Transverse colon (tissue), 4 donors: ENCODE measurements at places on chromosomes 6 and 20. TPM values are rescaled to one million over a fixed set of nuclear protein-coding genes. Genes with fewer than 3 reads are reported as not detected.

Gene SULF2
- total RNA-seq: 103 TPM

- H3K4me1 ChIP-seq: peaks cover 6% of the 10 kb centered on the region
- DNase-seq: no peak
- no peak overlapping the region for H3K27ac ChIP-seq
- H3K27me3 ChIP-seq: no peaks in the 10 kb centered on the region
These were observed 34.1 kb downstream of the HFE start for GRCh38 chr6:26121141-26122004.

Gene TINAG
- 86.4 TPM for total RNA-seq

Gene AVP
- total RNA-seq: not detected

- H3K27me3 ChIP-seq: no peaks in the 10 kb centered on the region
- H3K27ac ChIP-seq: peak overlapping the region; percentile 62
- no peak for DNase-seq
- H3K4me1 ChIP-seq: peaks cover 17% of the 10 kb centered on the region
- no peak overlapping the region for H3K4me3 ChIP-seq
These were observed 90.6 kb upstream of the ADGRF1 start for GRCh38 chr6:47132724-47133123.

DNA sequence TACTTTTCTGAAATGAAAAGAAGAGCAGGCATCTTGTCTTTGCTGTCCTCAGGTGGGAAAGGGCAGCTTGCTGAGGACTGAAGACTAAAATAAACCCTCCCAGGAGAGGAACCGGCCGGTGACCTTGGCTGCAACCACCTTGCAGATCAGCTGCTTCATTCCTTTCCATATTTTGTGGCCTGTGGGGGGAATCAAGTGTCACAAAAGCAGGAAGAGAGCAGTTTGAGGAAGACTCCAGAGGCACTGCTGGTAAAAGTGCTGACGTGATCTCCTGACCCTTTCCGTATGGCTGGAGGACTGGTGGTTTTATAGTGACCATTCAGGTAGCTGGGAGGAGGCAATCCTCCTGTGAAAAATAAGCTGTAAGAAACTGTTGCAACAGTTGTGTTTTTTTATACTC, 157.0 kb downstream of the PLCB4 start:
- H3K4me3 ChIP-seq: no peak overlapping the region
- H3K36me3 ChIP-seq: no peaks in the 10 kb centered on the region
- H3K27ac ChIP-seq: no peak overlapping the region
- peaks cover 12% of the 10 kb centered on the region for H3K4me1 ChIP-seq
- H3K27me3 ChIP-seq: no peaks in the 10 kb centered on the region
- no peak for DNase-seq

GRCh38 chr6:159727717-159728445, 575 bp downstream of the WTAP start:
- no peaks in the 10 kb centered on the region for H3K27me3 ChIP-seq
- peaks cover 27% of the 10 kb centered on the region for H3K4me1 ChIP-seq
- H3K27ac ChIP-seq: peak overlapping the region; percentile 99
- peak overlapping the region; percentile 85 for H3K4me3 ChIP-seq
- H3K36me3 ChIP-seq: no peaks in the 10 kb centered on the region

DNA sequence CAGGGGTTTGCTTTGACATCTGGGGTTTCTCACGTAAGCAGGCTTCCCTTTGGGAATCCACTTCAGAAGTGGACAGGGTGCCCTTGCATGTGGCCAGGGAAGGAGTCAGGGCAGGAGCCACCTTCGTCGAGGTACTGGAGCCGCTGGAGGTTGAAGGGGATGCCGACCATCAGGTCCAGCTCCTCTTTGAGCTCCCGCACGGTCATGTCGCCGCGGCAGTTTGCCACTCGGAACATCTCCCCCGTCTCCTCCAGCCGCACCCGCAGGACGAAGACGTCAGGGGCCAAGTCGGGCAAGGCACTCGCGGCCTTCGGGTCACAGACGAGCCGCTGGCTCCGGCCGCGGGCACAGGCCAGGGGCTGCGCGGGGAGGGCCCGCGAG, 360 bp downstream of the ANKRD60 start:
- H3K36me3 ChIP-seq: no peaks in the 10 kb centered on the region
- DNase-seq: no peak
- no peak overlapping the region for H3K27ac ChIP-seq
- H3K4me3 ChIP-seq: no peak overlapping the region
- H3K4me1 ChIP-seq: peaks cover 3% of the 10 kb centered on the region

DNA sequence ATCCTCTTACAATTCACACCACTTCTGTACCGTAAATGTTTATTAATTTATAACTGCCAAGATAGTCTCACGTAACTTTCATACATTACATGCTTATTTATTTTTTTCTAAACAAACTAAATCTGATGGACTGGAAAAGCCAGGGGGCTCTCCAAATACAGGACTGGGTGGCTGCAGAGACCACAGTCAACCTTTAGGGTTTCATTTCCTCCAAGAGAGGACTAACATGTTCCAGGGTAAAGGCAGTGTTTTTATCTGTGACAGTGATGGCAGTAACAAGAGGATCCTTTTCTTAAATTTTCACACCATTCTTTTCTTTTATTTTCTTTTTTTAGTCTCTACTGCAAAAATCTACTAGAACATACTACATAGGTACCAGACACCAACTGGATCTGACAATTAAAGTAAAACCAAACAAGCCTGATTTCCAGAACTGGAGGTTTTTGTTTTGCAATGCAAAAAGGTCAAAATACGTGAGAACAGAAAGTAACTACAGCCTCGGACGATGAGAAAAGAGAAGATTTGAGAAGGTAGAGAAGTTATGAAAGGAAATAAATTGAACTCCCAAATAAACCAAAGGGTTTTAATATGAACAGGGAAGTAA, 1.2 kb downstream of the LMBRD1 start:
- peak overlapping the region; percentile 96 for H3K27ac ChIP-seq
- H3K36me3 ChIP-seq: no peaks in the 10 kb centered on the region
- no peak for DNase-seq
- no peaks in the 10 kb centered on the region for H3K27me3 ChIP-seq
- peak overlapping the region; percentile 84 for H3K4me3 ChIP-seq

DNA sequence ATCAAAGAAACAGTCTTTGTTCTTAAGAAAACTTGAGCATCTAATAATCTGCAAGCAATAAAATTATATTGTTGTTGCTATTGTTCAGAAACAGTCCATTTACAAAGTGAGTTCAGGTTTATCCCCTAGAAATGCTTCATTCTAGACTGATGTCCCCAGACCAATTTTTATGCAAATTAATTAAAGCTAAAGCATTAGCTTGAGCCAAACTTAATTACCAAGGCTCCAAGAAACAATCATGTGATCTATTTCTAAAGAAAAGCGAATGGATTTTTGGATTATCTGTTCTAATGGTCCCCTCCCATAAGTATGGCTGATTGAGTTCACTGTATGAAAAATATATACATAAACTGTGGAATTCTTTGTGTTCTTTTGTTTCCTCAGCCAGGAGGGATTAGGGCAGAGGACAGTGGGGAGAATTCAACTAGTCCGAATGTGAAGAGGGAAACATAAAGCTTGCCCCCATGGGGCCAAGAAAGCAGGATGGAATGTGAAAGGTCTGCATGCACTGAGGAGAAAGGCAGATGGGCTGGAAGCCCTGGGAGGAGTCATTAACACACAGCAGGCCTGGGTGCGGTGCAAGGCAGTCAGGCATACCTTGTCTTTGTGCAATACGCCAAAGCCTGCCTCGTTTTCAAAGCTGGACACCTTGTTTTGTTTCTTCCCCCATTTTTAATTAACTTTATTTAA, 597.1 kb downstream of the KIF16B start:
- no peaks in the 10 kb centered on the region for H3K4me1 ChIP-seq
- no peak for DNase-seq
- H3K36me3 ChIP-seq: no peaks in the 10 kb centered on the region

DNA sequence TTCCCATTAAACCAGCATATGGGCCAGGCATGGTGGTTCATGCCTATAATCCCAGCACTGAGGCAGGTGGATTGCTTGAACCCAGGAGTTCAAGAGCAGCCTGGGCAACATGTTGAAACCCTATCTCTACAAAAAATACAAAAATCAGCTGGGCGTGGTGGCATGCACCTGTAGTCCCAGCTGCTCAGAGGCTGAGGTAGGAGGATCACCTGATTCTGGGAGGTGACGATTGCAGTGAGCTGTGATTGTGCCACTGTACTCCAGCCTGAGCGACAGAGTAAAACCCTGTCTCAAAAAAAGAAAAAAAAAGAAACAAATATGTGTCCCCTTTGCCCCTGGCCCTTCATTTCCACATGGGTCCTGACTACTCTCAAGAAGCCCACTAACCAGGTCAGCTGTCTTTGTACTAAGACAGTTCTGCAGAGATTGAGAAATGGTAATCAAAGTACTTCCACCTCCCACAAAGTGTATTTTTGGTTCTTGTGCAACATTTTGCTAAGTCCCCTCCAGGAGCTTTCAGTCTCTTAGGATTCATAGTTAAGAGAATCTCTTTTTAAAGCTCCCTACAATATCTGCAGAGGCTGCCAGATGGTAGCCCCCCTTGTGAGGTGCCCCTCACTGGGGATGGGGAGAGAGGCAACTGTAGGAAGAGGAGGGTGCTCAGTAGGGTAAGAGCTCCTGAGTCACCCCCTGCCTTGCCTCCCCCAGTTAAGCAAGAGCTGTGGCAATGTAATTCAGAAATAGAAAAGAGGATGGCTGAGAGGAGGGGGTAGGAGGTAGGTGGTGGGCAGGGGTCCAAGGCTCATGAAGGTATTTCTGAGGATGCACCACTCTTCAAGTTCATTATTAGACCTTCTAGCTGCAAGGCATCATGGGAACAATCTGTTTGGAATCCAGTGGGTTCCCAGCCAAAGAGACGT, 16.5 kb upstream of the WFDC2 start:
- H3K27ac ChIP-seq: no peak overlapping the region
- H3K4me3 ChIP-seq: no peak overlapping the region
- DNase-seq: no peak
- H3K36me3 ChIP-seq: no peaks in the 10 kb centered on the region
- H3K4me1 ChIP-seq: peaks cover 13% of the 10 kb centered on the region

GRCh38 chr20:16528078-16528477, 45.2 kb downstream of the KIF16B start:
- H3K27ac ChIP-seq: peak overlapping the region; percentile 76
- H3K4me1 ChIP-seq: peaks cover 4% of the 10 kb centered on the region
- H3K27me3 ChIP-seq: no peaks in the 10 kb centered on the region
- peak; percentile 78 for DNase-seq

DNA sequence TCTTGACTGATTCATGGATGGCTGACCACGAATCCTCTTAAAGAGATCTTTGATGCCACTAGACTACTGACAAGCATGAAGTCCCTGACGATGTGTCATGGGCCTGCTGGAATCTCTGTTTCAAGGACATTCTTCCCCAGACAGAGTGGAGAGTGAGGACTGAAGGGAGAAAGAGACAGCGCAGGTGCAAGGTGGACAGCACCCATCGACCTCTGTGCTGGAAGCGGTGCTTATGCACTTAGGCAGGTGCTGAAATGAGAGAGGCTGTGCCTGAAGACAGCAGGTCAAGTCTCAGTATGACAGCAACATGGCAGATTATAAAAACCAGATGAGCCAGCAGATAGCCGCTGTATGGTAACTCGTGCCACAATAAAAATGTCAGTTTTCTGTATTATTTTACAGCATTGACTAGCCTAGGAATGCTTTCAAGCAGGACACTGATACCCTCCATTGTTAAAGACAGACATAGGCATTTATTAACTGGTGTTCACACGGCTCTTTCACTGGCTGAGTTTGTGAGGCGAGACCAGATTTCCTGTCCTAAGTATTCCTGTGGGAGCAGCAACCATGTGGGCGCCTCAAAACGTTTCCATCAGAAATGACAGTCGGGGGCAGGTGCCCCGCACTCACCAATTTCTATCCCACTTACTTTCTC, 47.5 kb downstream of the FOXC1 start:
- no peak for DNase-seq
- H3K27me3 ChIP-seq: no peaks in the 10 kb centered on the region
- no peaks in the 10 kb centered on the region for H3K36me3 ChIP-seq
- no peak overlapping the region for H3K4me3 ChIP-seq
- no peak overlapping the region for H3K27ac ChIP-seq

- H3K27ac ChIP-seq: no peak overlapping the region
- peaks cover 11% of the 10 kb centered on the region for H3K4me1 ChIP-seq
- DNase-seq: no peak
- no peaks in the 10 kb centered on the region for H3K36me3 ChIP-seq
- H3K4me3 ChIP-seq: no peak overlapping the region
- H3K27me3 ChIP-seq: no peaks in the 10 kb centered on the region
These were observed 63.7 kb downstream of the MKKS start for GRCh38 chr20:10370091-10370887.

- H3K36me3 ChIP-seq: no peaks in the 10 kb centered on the region
- H3K4me3 ChIP-seq: no peak overlapping the region
- H3K27me3 ChIP-seq: no peaks in the 10 kb centered on the region
- no peak overlapping the region for H3K27ac ChIP-seq
- no peaks in the 10 kb centered on the region for H3K4me1 ChIP-seq
- DNase-seq: no peak
These were observed 294.4 kb upstream of the TBX18 start for GRCh38 chr6:85058806-85059205.

DNA sequence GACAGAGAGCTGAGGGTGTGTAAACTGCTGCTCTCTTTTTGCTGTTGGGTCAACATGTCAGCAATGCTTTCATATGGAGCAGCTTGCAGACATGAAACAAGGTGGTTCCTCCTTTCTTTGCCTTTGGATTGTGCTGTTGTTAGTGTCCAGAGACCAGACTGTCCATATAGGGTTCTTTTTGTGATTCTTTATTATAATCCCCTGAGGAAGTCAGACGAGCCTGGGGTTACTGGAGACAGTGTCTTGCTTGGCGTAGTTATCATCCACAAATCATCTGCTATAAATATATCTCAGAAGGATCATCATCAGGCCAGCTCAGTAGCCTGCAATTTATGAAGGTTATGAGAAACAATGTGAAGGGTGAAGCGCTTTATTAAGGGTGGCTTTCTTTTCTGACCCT, 2.3 kb upstream of the ADGRB3 start:
- no peaks in the 10 kb centered on the region for H3K4me1 ChIP-seq
- peaks cover 52% of the 10 kb centered on the region for H3K27me3 ChIP-seq
- no peaks in the 10 kb centered on the region for H3K36me3 ChIP-seq
- no peak overlapping the region for H3K4me3 ChIP-seq
- no peak overlapping the region for H3K27ac ChIP-seq

Gene ADGRG6
- total RNA-seq: 75.2 TPM

Gene MEI4
- not detected for total RNA-seq

Gene CASS4
- total RNA-seq: 1.1 TPM

DNA sequence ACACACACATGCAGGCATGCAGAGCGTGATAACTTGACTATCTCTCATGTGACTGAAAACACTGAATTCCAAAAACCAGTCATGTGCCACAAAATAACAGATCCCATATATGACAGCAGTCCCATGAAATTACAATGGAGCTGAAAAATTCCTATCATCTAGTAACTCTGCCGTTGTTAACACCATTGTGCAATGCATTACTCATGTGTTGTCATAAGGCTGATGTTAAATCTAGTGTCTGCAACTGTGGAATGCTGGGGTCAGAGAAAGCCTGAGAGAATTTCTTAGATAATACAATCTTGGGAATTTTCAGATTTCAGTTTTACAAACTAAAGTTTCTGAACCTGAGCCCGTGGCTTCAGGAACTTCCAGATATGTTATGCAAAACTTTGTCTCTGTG, 70.2 kb downstream of the LYRM4 start:
- no peak overlapping the region for H3K4me3 ChIP-seq
- no peaks in the 10 kb centered on the region for H3K36me3 ChIP-seq
- H3K4me1 ChIP-seq: no peaks in the 10 kb centered on the region
- no peak overlapping the region for H3K27ac ChIP-seq

Gene TMEM170B
- total RNA-seq: 1.6 TPM

GRCh38 chr20:24629668-24630067, 160.2 kb downstream of the SYNDIG1 start:
- no peaks in the 10 kb centered on the region for H3K27me3 ChIP-seq
- no peak for DNase-seq
- H3K36me3 ChIP-seq: no peaks in the 10 kb centered on the region
- H3K27ac ChIP-seq: no peak overlapping the region
- no peaks in the 10 kb centered on the region for H3K4me1 ChIP-seq
- H3K4me3 ChIP-seq: no peak overlapping the region

- H3K4me3 ChIP-seq: no peak overlapping the region
- no peaks in the 10 kb centered on the region for H3K27me3 ChIP-seq
- peak overlapping the region; percentile 18 for H3K27ac ChIP-seq
- DNase-seq: no peak
- no peaks in the 10 kb centered on the region for H3K36me3 ChIP-seq
These were observed 84.2 kb downstream of the MRPL14 start for GRCh38 chr6:44042989-44043478.
